ENCODE measurements at places on chromosomes 1 and 21.
A peak's percentile ranks its signal among the peaks of the same experiment; 100 is the strongest.

- peak; percentile 7 for DNase-seq
Observed at GRCh38 chr1:80392529-80392928, 1386.0 kb upstream of the ADGRL4 start.

DNA sequence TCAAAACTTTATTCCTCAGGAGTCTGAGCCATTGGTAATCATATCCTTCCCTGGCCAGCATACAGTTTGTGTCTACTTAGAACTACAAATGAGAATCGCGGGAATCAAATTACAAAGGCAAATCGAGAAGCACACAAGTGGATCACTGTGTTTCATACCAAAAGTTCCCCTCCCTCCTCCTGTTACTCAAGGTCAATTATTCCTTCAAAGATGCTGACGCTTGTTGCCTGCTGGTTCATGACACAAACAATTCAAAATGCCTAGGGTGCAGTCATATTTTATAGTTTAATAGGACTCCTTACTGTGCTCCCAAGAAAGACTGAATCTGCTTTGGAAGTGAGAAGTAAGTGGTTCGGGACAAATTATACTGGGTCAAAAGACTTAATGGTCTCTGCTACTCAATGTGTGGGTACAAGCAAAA is 93.0 kb upstream of the PBX1 start:
- no peak for DNase-seq

DNA sequence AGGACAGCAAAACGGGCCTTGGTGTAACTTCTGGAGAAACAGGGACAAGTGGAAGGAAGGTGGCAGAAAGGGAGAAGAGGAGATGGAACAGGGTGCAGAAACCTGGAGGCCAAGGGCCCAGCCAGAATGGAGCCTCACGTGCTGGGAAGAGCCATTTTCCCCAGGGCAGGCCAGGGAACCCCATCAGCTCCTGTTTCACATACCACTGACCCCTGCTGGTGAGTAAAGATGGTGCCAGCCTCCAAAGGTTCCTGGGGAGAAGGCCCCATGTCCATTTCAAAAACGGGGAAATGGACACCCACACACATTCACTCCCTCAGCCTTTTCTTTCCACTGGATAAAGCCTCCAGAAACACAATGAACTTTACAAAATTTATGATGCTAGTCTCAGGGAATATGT is 57.6 kb upstream of the JUN start:
- DNase-seq: peak; percentile 7

DNA sequence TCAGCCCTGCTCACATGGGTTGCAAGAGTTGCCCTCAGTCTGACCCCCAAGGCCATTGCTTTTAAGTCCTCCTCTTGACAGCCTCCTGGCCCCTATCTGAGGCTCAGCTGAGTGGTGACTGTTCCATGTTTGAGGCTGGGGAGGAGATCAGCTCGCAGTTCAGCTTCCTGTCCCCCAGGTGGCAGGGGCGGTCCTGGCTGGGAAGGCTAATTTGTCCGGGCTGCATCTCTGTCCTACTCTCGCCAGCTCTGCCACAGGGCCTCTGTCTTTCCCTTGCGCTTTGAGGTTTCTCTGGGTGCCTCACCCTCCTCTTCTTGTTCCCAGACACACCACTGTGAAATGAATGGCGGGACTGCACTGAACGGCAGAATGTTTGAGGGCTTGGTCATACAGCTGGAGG is 157.3 kb downstream of the KCNJ6 start:
- peak; percentile 44 for DNase-seq

- DNase-seq: no peak
Observed at GRCh38 chr1:167161242-167161641, 59.4 kb upstream of the POU2F1 start.

DNA sequence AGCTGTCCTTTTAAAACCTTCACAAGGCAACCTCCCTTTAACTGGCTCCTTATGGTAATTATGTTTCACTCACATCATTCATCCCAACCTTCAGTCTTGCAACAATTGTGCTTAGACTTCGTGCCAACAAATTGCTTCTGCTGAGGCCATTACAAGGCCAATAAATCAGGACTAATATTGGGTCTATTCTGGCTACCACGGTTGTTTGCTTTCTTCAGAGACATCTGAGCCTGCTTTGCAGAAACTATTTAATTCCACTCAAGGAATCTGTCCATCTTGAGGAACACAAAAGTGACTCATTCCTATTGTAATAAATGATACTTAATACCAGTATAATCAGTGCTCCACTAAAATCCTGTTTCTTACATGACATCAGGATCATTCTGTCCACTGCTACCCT is 2.6 kb upstream of the GSTM4 start:
- DNase-seq: no peak

- DNase-seq: no peak
Observed at GRCh38 chr1:20405893-20406604, 80.0 kb downstream of the CAMK2N1 start.

DNA sequence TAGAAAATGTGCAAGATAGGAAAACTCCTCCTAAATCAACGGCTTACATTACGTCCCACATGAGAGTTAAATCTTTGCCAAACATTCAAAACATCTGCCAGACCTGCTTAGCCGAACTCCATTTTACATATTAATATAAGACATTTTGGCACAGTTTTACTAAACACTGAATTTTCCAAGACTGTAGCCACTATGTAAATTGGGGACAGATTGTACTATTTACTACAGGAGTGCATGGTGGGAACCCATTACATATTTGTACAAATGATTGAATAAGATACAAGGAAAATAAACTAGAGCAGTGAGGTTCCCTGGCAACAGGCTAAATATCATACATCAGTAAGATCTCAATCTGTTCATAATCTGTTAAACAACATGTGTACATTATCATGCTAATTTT is 1234.4 kb downstream of the KCNT2 start:
- no peak for DNase-seq

GRCh38 chr1:6248932-6249738 is 5.2 kb downstream of the HES3 start:
- no peak for DNase-seq

GRCh38 chr1:6970221-6970620 is 185.0 kb downstream of the CAMTA1 start:
- no peak for DNase-seq
